Activated T-helper 9 cell treated with anti-CD3 and anti-CD28 coated beads, Interleukin-2, amount 50 U/mL, for 16 hours (primary cell): ENCODE measurements at places on chromosomes 16 and 17.

DNA sequence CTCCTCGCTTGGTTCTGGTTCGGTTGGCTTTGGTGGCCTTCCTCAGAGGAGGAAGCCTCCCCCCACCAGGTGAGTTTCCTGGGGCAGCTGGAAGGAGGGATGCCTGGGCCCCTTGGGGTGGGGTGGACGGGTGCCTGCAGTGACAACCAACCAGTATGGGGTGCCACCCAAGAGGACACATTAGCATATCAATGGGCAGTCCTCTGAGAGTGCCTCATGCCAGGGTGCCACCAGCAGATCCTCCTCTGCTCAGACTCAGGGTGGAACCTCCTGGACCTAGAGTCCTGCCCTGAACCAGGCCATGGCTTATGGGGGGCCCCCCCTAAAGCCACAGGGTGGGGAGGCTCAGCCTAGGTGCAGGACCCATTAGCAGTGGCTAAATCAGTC lies 2.7 kb downstream of the PPP1R1B start:
- no peak for DNase-seq

DNA sequence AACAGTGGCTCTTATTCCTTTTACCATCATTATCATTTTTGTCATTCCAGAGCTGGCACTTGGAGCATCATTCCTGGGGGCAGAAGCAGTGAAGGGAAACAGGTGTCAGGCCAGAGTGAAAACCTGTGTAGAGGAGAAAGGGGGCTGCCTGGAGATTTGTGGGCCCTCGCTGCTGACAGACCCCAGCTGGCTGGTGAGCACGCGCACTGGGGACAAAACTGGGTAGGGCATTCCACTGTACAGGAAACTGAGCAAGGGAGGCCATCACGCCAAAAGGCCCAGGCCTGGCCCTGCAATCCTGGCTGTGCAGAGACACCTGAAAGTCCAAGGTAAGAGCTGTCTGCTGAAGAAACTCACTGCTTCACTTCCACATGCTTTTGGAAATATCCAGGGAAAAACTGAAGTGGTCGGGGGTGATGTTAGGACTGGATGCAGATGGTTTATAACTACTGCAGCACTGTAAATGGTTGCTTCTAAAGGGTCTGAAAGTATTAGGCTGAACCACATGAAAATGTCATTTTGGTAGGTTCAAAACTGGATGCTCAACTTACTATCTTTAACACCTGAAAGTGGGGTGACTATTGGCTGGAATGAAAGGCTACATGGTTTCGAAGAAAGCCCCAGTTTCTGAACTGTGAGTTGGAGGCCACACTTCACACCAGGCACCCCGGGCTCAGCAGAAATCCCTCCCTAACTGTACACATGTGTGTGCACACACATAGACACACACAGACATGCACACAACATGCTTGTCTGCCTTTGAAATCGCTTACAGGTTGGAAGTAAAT lies 225.0 kb downstream of the C16orf78 start:
- no peak for DNase-seq

- peak; percentile 90 for DNase-seq
Measured at GRCh38 chr16:22190081-22190775, 15.8 kb upstream of the EEF2K start.

GRCh38 chr17:2368359-2368758 lies 31.1 kb downstream of the SGSM2 start:
- DNase-seq: no peak

DNA sequence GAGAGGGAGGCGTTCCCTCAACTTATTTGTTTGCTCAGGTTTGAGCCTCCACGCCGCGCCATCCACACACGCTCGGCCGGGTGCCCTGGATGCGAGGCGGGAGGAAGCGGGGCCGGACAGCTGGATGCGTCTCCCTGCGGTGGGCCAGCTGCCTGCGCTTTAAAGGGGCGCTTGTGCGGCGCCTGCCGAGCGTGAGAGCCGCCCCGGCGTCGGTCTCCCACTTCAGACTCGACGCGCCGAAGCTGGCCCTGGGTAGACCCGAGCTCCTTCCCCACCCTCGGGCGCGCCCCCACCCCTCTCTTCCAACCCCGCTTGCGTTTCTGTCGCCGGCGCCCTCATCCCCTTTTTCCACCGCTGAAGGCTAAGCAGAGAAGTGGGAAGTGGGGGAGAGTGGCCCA lies 527 bp upstream of the CHAD start:
- DNase-seq: no peak

DNA sequence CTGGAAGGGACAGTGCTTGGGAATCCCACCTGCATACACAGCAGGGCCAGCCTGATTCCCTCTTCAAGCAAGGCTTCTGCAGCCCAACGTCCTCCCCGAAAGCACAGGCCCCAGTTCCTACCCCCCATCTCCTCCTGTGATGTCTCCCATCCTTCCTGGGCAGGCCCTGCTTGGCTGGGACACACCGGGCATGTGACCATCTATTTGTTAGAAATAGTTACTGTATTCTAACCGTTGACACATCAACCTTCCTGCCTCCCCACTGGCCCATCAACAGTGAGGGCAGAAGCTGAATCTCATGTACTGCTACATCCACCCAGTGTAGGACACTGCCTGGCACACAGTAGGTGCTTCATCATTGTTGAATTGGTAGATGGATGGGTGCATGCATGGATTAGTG lies 10.7 kb downstream of the PRR29 start:
- no peak for DNase-seq

GRCh38 chr16:86888231-86889053 lies 310.1 kb downstream of the FOXL1 start:
- no peak for DNase-seq

GRCh38 chr17:32491371-32492263 lies 4.8 kb downstream of the CDK5R1 start:
- no peak for DNase-seq

- DNase-seq: no peak
Measured at GRCh38 chr17:57135789-57136291, 50.8 kb downstream of the AKAP1 start.

DNA sequence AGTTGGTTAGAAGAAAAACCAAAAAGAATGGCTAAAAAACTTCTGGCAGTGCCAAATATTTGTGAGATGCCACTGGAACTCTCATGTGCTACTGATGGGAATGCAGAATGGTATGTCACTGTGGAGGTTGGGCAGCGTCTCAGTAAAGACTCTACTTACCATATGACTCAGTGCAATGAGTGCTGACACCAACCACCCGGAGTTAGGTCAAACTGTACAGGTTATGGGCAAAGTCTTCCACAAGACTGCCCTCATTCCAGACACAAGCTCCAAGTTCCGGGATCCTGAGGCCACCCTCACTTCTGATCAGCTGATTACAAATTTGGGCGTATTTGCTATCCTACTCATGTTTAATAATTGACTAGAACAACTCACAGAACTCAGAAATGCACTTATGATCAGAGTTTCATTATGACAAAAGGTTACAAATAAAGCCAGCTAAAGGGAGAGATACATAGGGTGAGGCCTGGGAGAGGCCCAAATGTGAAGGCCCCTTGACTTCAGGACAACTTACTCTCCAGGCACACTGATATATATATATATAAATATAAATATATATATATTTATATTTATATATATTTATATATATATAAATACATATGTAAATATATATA lies 114.9 kb downstream of the TRIM37 start:
- DNase-seq: no peak

- DNase-seq: no peak
Measured at GRCh38 chr16:89123001-89123830, 29.6 kb downstream of the ACSF3 start.
